ENCODE measurements at places on chromosomes 1 and 21. TPM values are rescaled to one million over a fixed set of nuclear protein-coding genes. Genes with fewer than 3 reads are reported as not detected.

Gene FAM177B
- total RNA-seq, result not detected

Gene TTC22
- 16.4 TPM for total RNA-seq

Gene CFHR5
- not detected for total RNA-seq

Gene NUDT4B
- 1.2 TPM for total RNA-seq

Gene LORICRIN
- total RNA-seq, result not detected

Gene SIK1
- total RNA-seq, result 1.5 TPM

Gene ASPM
- total RNA-seq, result 0.24 TPM

Gene NBPF10
- total RNA-seq, result 4.3 TPM

Gene WNT2B
- total RNA-seq, result 0.64 TPM

Gene NEGR1
- total RNA-seq, result not detected

Gene S100A14
- not detected for total RNA-seq

Gene INSRR
- total RNA-seq, result not detected

Gene IVL
- total RNA-seq, result not detected
